Activated T-cell treated with anti-CD3 and anti-CD28 coated beads, Interleukin-2, amount 50 U/mL, for 24 hours (primary cell): ENCODE measurements at places on chromosomes 3 and 15.

DNA sequence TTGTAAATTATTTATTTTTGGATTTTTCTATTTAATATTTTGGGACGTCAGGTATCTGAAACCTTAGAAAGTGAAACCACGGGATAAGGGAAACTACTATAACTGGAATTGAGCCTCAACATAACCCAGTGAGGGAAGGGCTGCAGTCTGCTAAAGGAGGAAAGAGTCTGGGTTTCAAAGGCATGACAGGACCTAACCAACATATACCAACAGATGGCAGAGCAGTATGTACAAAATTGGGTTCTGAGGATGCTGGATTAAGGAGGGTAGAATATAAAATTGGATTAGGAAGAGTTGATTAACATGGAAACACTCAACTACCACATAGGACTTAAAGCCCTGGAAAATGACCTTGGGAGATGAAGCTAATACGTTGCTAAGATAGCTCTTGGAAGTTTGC, 603.5 kb downstream of the MECOM start:
- no peak for DNase-seq

GRCh38 chr3:151197228-151197627, 5.8 kb downstream of the GPR171 start:
- DNase-seq = no peak

- no peak for DNase-seq
Measured at GRCh38 chr15:67465196-67465952, 55.6 kb upstream of the C15orf61 start.

DNA sequence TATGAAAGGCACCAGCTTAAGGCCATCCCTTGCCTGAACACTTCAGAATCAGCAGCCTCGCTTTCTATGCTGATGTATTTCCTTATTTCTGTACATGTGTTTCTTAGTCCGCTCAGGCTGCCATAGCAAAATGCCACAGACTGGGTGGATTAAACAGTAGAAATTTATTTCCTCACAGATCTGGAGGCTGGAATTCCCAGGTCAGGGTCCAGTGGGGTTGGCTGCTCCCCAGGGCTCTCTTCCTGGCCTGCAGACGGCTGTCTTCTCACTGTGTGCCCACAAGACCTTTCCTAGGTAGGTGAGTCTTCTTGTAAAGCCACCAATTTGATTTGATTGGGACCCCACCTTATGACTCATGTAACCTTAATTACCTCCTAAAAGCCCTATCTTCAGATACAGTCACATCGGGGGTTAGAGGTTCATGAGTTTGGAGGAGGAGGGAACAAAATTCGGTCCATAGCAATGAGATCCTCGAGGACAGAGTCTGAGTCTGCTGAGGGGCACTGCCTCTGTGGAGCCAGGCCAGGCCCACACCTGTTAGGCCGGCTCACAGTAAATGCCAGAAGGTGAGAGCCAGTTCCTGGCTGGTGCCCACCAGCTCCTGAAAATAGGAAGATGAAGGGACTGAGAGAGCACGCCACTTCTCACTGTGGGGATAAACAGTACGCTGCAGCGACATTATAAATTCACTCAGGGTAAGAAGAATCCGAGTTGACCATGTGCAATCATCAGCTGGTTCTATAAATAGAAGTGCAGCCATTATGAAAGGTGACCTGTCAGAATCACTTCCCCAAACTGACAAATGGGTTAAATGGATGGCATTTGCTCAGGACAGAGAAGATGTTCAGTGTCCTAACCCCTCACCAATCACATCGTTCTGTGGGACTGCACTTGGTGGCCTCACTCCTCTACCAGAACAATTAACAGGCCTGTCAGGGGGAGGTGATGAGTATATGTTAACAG, 41.1 kb downstream of the CTXND1 start:
- DNase-seq = no peak

DNA sequence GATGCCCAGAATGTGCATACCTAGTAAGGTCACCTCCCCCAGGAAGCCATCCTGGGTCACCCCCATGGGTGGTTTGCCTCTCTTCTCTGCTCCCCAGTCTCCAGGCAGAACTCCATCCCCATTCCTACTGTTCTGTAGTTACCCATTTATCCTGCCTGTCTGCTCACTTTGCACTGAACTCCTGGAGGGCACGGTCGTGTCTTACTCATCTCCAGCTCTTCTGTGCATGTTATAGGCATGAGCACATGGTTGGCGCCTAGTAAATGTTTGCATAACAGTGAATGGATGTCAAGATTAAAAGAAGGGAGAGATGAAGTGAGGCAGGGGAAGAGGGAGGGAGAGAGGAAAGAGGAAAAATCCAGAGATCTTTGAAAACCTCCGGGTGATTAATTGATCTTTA, 208.4 kb upstream of the TRIM42 start:
- DNase-seq = no peak

DNA sequence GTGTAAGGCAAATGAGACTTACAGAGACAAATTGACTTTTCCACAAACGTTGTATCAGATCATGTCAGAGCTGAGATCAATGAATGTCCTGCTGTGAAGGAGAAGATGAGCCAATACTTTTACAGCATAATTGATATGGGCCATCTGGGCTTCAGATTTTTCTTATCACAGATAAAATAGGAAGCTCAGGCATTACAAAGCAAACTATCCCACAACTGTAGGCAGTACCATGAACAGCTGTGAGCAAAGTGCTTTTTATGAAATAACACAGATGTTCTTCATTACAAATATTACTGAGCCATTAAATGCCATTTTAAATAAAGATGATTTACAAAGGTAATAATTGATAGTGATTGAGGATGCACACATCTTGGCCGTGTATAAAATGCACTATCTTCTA, 852.3 kb downstream of the OTOL1 start:
- DNase-seq = no peak

- DNase-seq = no peak
Measured at GRCh38 chr15:100174159-100174903, 167.4 kb downstream of the ADAMTS17 start.

- no peak for DNase-seq
Measured at GRCh38 chr3:133838296-133838789, 32.7 kb downstream of the SRPRB start.

DNA sequence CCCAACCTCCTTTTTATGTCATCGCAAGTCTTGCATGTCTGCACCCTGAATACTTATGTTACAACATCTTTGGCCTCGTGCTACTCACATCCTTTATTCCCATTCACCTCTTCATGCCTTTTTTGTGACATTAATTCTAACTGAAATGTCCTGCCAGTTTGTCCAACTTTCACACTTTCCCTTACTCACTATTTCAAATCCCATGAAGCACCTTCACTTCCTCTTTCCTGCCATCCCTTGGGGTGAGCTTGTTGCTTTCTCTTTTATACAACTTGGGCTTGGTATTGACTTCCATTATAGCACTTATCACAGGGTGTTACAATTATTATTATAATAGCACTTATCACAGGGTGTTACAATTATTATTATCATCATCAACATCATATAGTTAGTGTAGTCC, 496.3 kb downstream of the NLGN1 start:
- DNase-seq = no peak

DNA sequence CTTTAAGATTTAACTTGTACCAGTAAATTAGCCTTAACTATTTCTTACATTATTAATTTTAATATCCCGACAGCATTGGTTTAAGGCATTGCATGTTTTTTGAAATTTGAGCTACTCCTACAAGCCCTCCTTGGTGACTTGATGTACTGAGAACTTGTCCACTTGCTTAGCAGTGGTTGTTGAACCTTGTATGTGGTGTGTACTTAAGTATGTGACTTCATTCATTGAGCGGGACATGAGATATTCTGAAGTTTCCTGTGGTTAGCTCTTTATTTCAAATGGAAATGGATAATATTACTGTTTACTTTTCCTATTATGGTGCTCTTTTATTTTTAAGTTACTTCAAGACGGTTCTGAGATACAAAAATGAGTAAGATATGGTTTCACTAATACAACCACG, 3.6 kb upstream of the COL6A5 start:
- no peak for DNase-seq

GRCh38 chr3:42685891-42686820, 819 bp downstream of the KLHL40 start:
- DNase-seq = no peak

DNA sequence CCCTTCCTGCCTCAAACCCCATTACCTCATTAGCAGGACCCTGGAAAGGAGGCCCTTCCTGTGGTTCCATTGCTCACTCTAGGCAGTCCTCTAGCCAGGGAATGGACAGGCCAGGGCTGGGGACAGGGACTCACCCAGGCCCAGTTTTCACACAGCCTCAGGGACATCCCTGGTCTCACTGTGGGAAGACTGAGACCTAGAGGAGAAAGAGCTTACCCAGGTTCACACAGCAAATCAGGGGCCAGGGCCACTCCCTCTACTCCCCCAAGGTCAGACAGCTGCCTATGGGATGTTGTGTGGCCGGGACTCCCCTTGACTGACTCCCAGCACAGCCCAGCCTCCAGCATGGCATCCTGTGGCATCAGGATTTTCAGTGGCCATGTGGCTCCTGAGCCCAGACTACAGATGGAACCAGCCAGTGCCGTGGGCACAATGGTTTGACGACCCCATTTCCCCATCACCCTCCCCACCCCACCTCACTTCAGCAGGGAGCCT, 49.3 kb downstream of the ADAMTS7 start:
- no peak for DNase-seq

DNA sequence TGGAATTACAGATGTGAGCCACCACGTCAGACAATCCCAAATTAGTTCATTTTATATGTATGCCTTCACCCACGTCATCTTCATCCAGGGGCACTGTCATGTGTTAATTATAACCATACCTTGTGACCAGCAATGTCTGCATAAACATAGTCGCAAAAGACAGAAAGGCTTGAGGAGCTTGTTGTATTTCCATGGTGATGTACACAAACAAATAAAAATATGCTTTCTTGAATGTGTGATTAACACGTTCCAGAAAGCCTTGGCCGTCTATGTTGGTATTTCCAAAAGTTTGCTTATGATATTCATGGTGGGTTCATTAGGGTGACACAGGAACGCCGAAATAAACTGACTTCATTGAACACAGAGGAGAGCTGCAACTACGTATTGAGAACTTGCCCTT, 524.7 kb upstream of the ZNF717 start:
- DNase-seq = no peak

- no peak for DNase-seq
Measured at GRCh38 chr15:95227235-95227634, 995.9 kb downstream of the MCTP2 start.

- DNase-seq = no peak
Measured at GRCh38 chr3:142940000-142940399, 23.5 kb downstream of the PAQR9 start.

- no peak for DNase-seq
Measured at GRCh38 chr3:143276592-143276991, 157.0 kb downstream of the CHST2 start.

DNA sequence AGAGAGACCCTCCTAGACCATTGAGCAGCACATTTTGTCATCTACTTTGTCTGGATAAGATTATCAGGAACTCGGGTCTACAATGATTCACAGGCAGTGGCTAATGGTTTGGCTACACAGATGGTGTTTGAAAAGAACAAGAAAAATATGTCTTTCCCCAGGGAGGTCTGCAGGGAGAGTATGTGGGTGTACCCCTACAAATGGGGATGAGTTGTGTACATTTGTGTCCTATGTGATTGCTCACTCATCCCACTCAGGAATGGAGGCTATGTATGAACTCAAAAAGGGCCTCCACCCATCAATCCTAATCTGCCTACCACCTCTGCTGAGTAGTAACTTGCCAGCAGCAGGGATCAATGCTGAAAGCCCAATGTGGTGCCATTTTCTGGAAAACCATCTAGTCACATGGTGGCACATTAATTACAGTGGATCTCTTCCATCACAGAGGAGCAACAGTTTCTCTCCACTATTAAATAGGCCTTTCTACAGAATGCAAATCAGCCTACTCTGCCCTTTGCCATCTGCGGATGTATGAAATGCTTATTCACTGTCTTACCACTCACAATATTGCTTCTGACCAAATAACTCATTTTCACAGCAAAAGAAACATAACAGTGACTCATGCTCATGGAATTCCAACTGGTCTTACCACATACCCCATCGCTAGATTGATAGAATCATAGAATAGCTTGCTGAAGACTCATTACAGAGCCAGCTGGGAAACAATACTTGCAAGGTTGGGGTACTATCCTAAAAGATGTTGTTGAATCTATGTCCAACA, 48.3 kb upstream of the TRIM42 start:
- DNase-seq = no peak

- no peak for DNase-seq
Measured at GRCh38 chr15:100516643-100517512, 11.9 kb downstream of the CERS3 start.

DNA sequence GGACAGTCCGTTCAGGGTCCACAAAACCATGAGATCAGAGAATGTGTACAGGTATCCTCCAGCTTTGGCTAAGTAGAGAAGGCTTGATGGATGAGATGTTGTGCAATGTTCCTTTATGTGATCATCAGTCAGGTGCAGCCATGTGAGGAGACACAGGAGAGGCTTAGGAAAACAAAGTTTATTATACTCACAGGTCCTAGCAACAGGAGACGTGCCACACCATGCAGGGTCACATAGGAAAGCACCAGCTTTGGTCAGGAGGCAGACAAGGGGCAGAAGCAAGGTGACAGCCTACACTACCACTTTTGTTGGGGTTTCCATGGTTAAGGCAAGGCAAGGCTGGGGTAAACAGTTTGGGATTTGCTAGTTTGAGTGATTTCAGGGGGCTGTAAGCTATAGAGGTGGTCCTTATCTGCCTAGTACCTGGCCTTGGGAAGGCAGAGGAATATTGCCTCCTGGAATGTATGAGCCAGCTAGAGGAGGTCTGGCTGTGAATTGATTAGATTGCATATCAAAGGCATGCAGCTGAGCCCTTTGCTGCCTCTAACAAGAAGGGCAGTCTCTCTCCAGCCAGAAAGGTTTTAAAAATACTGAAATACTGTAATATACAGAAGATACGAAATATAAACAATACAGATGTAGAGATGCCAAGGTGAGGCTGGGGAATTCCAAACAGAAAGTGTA, 248.6 kb downstream of the RYR3 start:
- DNase-seq = no peak
